NCI-H2107 (cell line): ENCODE measurements at places on chromosomes 11 and 22.
A peak's percentile ranks its signal among the peaks of the same experiment; 100 is the strongest.

- no peak for DNase-seq
Measured at GRCh38 chr11:19633276-19633675, 79.4 kb upstream of the NAV2 start.

DNA sequence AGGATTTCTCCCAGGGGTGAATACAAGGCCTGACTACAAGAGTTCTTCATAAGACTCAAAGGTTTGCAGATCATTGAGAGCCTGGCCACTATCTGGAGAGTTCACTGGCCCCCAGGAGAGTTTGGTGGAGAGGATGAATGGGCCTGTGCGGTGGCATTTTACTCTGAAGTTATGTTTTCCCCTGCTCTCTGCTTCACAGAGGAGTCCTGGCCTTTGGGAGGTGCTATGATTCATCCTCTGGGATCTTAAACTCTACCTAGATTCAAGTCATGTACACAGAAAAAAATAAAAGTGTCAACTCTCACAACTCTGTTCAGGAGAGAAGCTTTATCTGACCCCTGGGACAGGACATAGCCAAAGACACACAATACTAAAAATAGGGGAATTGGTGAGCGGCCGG, 159.1 kb upstream of the CARD18 start:
- DNase-seq, result no peak

DNA sequence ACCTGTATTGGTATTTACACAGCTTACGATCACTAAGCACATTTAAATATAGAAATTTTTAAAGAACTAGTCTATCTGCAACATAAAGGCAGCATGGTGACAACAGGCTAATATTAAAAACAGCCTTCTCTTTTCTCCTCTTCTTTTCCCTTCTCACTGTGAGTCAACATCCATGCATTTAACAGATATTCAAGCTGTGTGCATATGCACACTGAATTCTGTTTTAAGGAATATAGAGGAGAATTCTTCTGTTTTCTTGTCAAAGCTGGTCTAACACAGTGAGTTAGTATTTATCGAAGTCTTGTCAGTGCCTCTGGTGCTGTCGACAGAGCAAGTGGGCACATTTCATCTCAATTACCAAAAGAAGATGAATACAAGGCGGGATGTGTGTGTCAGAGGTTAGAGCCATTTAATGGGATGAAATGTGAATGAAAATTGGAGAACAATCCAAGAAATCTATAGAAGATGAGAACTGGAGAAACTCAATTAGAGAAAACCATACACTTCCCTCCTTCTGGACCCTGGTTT, 282.3 kb downstream of the FAT3 start:
- no peak for DNase-seq

- peak; percentile 46 for DNase-seq
Measured at GRCh38 chr11:115409691-115410220, 94.5 kb downstream of the CADM1 start.

DNA sequence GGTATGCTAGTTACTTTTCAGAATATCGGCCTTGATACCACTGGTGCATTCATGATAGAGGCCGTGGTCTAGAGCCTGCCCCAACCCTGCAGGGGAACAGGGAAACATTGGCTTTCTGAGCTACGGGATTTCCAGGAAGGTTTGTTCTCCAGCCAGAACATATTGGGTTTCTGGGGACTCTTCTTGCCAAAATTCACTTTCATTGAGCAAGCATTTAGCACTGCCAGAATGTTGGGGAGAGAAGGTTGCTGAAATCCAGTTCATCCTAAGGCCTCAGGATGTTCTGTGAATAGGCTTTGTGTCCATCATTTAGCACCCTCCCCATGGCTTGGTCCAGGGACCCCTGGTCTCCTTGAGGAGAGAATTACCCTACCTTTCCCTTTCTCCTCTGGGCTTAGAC, 36.7 kb downstream of the DRG1 start:
- no peak for DNase-seq

GRCh38 chr11:7253800-7254199, 2.1 kb downstream of the SYT9 start:
- DNase-seq, result no peak

DNA sequence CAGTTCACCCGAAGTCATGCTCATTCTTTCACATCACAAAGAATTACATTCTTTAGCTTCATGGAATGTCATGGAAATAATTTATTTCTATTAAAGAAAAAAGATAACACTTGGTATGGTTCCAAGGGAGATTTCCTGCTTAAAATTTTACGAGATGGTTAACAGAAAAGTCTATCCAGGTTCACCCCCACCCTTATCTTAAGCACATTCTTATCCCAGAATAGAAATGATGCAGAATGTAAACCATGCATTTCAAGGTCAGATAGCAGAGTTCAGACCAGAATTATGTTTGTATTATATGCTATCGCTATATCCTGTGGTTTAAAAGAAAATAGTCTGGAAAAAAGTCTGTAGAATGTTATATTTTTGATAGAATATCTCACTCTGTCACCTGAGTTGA, 58.7 kb downstream of the GAS2 start:
- no peak for DNase-seq

GRCh38 chr11:27621405-27622161, 78.7 kb downstream of the BDNF start:
- DNase-seq, result no peak

DNA sequence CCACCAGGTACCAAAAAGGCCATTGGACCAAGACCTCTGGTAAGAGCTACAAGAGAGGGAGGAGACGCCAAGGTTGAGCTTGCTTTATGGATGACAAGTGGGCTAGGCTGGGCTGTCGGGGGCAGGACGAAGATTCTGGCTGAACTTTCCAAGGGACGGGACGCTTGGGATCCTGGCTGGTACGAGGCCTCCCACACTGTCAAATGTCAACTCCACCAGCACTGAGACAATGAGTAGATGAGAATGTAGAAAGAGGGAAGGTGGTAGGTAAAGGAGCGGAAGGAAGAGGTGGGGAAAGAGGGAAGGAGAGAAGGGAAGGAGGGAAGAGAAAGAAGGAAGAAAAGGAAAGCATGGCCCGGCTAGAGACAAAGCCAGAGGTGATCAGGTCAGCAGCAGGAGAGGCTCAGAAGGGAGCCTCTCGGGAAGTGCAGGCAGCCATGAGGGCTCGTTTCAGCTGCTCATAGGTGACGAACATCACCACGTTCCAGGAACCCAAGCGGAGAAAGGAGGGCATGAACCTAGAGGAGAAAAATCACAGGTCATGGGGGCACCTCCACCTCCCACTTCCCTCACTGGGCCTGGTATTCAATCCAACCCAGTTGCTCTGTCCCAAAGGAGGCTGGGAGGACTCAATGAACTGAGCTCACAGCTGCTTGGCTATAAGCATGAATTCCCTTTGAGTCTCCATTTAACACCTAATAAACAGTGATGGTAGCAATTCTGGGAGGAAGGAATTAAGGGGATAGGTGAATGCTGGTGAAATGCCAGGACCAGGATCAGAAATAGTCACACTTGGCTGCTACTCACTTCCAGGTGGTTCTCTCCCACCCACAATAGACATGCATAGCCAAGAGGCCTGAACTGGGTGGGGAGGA, 7.8 kb downstream of the UCP2 start:
- no peak for DNase-seq

DNA sequence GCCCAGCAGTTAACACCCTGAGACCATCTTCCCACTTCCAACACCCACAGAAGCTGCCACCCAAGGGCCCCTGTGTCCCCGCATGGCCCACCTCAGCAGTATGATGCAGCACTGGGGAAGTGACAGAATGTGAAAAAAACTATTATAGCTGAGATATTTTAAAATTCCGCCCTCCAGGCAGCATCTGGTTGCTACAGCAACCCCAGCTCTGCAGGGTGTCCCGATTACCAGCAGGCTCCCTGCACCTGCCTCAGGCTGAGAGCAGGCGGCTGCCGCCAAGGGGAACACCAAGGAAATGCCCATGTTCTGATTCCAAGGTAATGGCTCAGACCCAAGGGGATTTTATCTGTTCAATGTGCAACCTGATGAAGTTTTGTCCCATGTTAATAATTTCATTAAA, 10.5 kb upstream of the TMEM121B start:
- DNase-seq, result no peak

DNA sequence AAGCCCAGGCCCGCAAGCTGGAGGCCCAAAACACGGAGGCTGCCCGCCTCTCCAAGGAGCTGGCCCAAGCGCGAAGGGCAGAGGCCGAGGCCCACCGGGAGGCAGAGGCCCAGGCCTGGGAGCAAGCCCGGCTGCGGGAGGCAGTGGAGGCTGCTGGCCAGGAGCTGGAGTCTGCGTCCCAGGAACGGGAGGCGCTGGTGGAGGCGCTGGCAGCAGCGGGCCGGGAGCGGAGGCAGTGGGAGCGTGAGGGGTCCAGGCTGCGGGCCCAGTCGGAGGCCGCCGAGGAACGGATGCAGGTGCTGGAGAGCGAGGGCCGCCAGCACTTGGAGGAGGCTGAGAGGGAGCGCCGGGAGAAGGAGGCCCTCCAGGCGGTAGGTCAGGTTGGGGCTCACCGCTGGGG, 4.8 kb downstream of the CCDC88B start:
- no peak for DNase-seq

GRCh38 chr11:126927623-126928022, 72.9 kb downstream of the KIRREL3 start:
- DNase-seq, result no peak

DNA sequence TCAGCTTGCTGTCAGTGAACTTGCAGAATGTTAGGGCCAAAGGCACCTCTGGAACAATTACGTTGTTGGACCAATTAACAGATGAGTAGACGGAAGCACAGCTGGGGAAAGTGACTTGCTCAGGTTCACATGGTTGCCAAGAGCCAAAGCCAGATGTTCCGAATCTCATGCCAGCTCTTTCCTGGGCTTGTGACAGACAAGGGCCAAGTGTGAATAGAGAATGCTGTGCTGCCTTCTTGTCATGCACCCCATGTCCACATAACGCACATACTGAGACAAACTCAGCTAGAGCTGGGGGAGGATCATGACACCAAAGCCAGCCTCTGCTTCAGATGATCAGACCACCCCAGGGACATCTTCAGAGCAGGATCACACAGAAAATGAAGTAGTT, 616.3 kb downstream of the INSC start:
- DNase-seq, result no peak

GRCh38 chr11:130145311-130145812, 14.2 kb upstream of the ST14 start:
- DNase-seq, result no peak

GRCh38 chr11:8361206-8361605, 97.5 kb upstream of the LMO1 start:
- DNase-seq, result no peak

- no peak for DNase-seq
Measured at GRCh38 chr11:44096360-44097185, 1.1 kb downstream of the EXT2 start.

DNA sequence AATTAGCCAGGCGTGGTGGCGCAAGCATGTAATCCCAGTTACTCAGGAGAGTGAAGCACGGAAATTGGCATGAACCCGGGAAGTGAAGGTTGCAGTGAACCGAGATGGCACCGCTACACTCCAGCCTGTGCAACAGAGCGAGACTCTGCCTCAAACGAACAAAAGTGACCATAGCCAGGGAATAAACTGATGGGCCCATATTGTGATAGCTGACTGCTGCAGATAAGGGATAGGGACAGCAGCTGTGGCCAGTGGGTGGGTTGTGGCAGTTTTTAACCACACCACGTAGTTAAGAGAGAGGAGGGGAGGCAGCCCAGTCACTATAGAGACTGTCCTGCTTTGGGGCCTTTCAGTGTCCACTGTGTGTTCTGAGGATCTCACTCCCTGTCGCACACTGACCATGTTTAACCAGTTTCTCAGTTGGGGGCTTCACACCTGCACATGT, 58.9 kb downstream of the PISD start:
- no peak for DNase-seq

- peak; percentile 16 for DNase-seq
Measured at GRCh38 chr22:47064016-47064415, 301.6 kb downstream of the TBC1D22A start.

- DNase-seq, result no peak
Measured at GRCh38 chr11:13291800-13292199, 14.2 kb downstream of the BMAL1 start.
